ENCODE measurements at places on chromosomes 7 and 10.

- peak; percentile 44 for DNase-seq
Measured at GRCh38 chr7:120060281-120060680, 212.7 kb upstream of the KCND2 start.

GRCh38 chr7:95527033-95527775 lies 41.5 kb downstream of the ASB4 start:
- DNase-seq, result peak; percentile 42

DNA sequence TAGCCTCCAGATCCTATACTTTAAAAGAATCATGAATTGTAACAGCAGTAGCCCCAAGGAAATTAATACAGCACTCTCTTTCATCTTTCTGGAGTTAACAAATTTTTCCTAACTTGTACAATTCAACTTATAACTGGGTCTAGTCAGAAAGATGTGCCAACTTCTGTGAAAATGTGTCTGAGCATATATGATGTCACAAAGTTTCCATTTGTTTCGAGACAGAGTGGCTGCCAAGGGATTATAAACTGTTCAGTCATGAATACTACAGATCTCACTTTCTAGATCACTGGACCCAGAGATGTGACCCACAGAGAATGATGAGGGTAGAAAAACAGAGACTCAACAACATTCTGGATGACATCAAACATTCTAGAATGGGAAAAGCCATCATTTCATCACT lies 249.2 kb upstream of the PHF14 start:
- DNase-seq, result no peak

DNA sequence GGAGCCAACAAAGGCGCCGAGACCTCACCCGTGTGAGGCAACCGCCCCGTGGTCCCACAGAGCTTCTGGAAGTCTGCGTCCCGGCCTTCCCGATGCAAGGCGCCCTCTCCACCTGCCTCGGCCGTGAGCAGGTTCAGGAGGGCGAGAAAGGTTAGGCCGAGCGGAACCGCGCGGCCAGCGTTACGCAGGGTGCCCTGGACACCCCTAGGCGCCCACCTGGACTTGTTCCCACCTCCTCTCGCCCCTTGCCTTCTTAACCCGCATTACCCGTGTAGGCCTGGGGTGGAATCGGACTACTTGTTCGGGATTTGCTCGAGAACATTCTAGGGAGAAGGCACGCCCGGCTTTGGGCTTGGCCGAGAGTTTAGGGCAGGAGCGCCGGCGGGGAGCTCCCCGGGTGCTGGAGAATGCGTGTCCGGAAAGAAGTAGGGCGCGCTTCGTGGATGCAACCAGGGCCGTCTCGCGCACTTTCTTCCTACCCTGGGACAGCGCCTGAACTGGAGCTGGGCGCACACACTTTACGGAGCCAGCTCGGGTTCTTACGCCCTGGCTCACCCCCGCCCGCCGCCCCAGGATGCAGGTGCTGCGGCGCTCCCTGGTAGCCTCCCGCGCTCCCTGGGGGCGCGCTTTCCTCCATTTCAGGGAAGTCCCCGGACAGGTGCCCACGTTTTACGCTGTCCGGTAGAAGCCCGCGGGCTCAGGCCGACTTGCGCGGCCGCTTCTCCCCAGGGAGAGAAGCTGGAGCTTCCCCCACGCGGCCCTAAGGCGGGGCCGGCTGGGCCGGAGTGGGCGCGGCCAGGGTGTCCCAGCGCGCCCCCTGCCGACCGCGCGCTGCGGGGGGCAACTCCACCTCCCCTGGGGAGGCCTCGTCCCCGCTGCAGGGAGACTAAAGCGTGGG lies 74.5 kb downstream of the INSIG1 start:
- no peak for DNase-seq

GRCh38 chr10:77087366-77087765 lies 550.2 kb downstream of the KCNMA1 start:
- peak; percentile 75 for DNase-seq

DNA sequence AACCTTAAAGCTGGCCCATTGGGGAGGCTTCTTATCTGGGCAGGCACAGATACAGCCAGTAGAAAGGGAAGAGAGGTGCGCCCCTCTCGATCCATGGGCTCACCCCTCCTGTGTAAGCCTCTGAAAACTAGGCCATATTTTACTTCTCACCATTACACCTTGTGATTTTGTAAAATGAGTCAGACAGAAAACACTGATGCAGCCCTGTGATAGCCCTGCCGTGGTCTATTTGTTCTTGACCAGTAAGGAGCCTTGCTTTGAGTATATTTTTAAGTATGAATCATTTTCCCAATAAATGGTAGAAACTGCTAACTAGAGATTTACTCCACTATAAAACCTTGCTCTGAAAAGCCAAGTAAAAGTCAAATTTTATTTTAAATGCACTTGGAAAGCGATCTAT lies 329.8 kb upstream of the MBL2 start:
- DNase-seq, result no peak

- no peak for DNase-seq
Measured at GRCh38 chr10:133456041-133456951, 2.6 kb downstream of the SCART1 start.

DNA sequence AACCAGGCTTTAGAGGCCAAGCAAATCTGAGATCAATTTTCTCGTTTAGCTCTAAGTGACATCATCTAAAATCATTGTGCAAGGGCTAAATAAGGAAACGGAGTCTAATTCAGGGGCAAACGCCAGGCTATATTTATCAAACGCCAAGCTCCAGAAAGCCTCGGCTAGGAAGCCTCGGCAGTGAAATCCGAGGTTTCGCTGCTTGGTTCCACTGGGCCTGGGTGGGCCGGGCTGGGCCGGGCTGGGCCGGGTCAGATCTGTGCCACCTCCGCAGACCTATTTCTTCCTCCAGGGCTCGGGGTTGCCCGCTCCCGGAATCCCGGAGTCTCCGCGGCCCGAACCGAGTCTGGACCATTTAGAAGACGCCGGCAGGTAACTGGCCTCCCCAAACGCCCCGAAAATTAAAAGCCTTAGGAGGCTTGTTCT lies 459 bp upstream of the FEZF1 start:
- no peak for DNase-seq

GRCh38 chr10:84230359-84230758 lies 5.0 kb upstream of the LRIT2 start:
- DNase-seq, result no peak

GRCh38 chr7:144384071-144384470 lies 19.4 kb downstream of the NOBOX start:
- DNase-seq, result peak; percentile 8

- DNase-seq, result no peak
Measured at GRCh38 chr7:89316584-89317251, 521.2 kb upstream of the TEX47 start.

Measured in fibroblast of skin of right biceps (primary cell).